HT1080 (cell line): ENCODE measurements at places on chromosomes 1 and 21. TPM values are rescaled to one million over a fixed set of nuclear protein-coding genes. Genes with fewer than 3 reads are reported as not detected.

Gene TNFAIP8L2
- not detected in 2 replicates for total RNA-seq

Gene VTCN1
- not detected in 2 replicates for total RNA-seq

Gene FCRL3
- total RNA-seq: 0.03 and 0.18 TPM in 2 replicates

Gene ADGRL2
- 21.6 and 27.2 TPM in 2 replicates for total RNA-seq

Gene CFHR3
- 0.20 and 0.76 TPM in 2 replicates for total RNA-seq

Gene RGS8
- total RNA-seq: 0.05 TPM in 1 of 2 replicates, not detected in the other

Gene LMOD1
- total RNA-seq: not detected in 2 replicates

Gene PHLDA3
- 91.8 and 111 TPM in 2 replicates for total RNA-seq

Gene CENPL
- total RNA-seq: 24.8 and 28.0 TPM in 2 replicates

Gene ZNF695
- 5.7 and 10.9 TPM in 2 replicates for total RNA-seq

Gene VWA1
- total RNA-seq: 0.05 and 0.23 TPM in 2 replicates

Gene CELA3B
- not detected in 2 replicates for total RNA-seq

Gene CNTN2
- not detected in 2 replicates for total RNA-seq

Gene PITHD1
- 124 and 129 TPM in 2 replicates for total RNA-seq

Gene IFFO2
- total RNA-seq: 20.1 and 34.6 TPM in 2 replicates

Gene POGZ
- 13.0 and 27.6 TPM in 2 replicates for total RNA-seq

Gene SPOCD1
- total RNA-seq: 16.4 and 25.2 TPM in 2 replicates

Gene AMY2A
- total RNA-seq: not detected in 2 replicates

Gene RGS16
- total RNA-seq: not detected in 2 replicates

Gene LORICRIN
- not detected in 2 replicates for total RNA-seq

Gene FAM3B
- total RNA-seq: 0.10 TPM in 1 of 2 replicates, not detected in the other

Gene CYYR1
- not detected in 2 replicates for total RNA-seq

Gene TNFRSF9
- total RNA-seq: 1.3 and 2.8 TPM in 2 replicates

Gene CRNN
- total RNA-seq: not detected in 2 replicates

Gene LCE1C
- not detected in 2 replicates for total RNA-seq

Gene AKR7A2
- 124 and 139 TPM in 2 replicates for total RNA-seq

Gene ZFP69
- 4.0 and 4.5 TPM in 2 replicates for total RNA-seq

Gene CYP4Z1
- total RNA-seq: not detected in 2 replicates

Gene PPP1R12B
- total RNA-seq: 1.2 and 3.7 TPM in 2 replicates

Gene SPATA6
- 0.16 TPM in 1 of 2 replicates, not detected in the other for total RNA-seq

Gene ITLN1
- not detected in 2 replicates for total RNA-seq

Gene FCRL2
- total RNA-seq: not detected in 2 replicates

Gene CD55
- total RNA-seq: 37.5 and 41.5 TPM in 2 replicates

Gene RHOU
- total RNA-seq: not detected in 2 replicates

Gene NHLH1
- 0.18 TPM in 1 of 2 replicates, not detected in the other for total RNA-seq

Gene FMO5
- 0.07 TPM in 1 of 2 replicates, not detected in the other for total RNA-seq

Gene RNU1-2
- total RNA-seq: under 0.01 TPM in 1 of 2 replicates, not detected in the other

Gene A3GALT2
- not detected in 2 replicates for total RNA-seq

Gene KRTAP21-2
- not detected in 2 replicates for total RNA-seq

Gene TMEM82
- not detected in 2 replicates for total RNA-seq

Gene RBBP4
- 99.3 and 175 TPM in 2 replicates for total RNA-seq

Gene IGSF3
- total RNA-seq: 11.1 and 14.0 TPM in 2 replicates

Gene ITLN2
- total RNA-seq: not detected in 2 replicates

Gene AIM2
- total RNA-seq: 1.2 and 3.2 TPM in 2 replicates
